ENCODE measurements at places on chromosomes 12 and 14.

DNA sequence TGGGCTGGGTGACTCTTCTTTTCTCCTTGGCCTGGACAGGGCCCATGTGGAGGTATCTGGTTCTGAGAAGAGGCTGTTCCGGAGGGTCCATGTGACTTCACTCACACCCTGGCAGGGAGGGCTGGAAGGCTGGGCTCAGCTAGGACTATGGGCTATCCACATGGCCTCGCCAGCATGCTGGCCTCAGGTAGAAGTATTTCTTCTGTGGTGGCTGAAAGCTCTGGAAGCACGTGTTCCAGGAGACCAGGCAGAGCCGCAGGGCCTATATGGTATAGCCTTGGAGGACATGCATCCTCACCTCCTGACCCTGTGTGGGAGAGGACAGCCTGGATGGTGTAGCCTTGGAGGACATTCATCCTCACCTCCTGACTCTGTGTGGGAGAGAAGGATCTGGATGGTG is 38.2 kb upstream of the FZD10 start:
- no peak for DNase-seq

GRCh38 chr12:106897981-106898901 is 57.5 kb upstream of the TMEM263 start:
- no peak for DNase-seq

GRCh38 chr14:68333262-68333661 is 459.6 kb downstream of the ZFP36L1 start:
- no peak for DNase-seq

GRCh38 chr14:88476825-88477224 is 78.0 kb downstream of the PTPN21 start:
- DNase-seq: no peak

DNA sequence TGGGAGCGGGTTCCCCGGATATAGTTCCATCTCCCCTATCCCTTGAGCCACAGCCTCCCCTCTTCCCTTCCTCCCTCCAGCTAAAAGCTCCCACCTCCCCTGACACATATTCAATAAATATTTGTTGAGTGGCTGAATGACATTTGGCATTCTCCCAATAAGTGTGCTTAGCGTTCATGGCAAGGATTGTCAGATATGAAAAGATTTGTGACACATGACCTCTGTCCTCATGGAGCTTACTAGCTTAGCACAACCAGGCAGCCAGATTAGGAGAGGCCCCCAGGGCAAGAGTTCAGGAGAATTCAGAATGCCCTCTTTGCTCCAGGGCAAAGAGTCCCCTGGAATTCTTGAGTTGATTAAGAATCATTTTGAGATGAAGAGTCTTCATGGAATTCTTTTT is 22.5 kb upstream of the SLC6A12 start:
- no peak for DNase-seq

- DNase-seq: no peak
Observed at GRCh38 chr12:78684419-78684818, 180.2 kb upstream of the SYT1 start.

DNA sequence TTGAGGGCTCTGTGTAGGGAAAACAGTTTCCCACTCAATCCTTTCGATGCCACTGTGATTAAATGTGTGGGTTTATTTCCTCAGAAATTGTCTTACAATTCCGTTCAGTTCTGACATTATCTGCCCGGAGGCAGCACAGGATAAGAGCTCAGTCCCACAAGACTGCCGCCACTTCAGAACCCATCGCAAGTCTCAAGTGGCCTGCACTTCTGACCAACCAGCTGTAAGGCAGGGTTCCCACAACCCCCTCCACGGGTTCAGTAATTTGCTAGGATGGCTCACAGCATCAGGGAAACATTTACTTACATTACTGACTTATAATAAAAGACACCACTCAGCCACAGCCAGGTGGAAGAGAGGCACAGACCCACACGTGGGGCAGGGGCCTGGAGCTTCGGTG is 17.2 kb downstream of the BDKRB2 start:
- DNase-seq: no peak

DNA sequence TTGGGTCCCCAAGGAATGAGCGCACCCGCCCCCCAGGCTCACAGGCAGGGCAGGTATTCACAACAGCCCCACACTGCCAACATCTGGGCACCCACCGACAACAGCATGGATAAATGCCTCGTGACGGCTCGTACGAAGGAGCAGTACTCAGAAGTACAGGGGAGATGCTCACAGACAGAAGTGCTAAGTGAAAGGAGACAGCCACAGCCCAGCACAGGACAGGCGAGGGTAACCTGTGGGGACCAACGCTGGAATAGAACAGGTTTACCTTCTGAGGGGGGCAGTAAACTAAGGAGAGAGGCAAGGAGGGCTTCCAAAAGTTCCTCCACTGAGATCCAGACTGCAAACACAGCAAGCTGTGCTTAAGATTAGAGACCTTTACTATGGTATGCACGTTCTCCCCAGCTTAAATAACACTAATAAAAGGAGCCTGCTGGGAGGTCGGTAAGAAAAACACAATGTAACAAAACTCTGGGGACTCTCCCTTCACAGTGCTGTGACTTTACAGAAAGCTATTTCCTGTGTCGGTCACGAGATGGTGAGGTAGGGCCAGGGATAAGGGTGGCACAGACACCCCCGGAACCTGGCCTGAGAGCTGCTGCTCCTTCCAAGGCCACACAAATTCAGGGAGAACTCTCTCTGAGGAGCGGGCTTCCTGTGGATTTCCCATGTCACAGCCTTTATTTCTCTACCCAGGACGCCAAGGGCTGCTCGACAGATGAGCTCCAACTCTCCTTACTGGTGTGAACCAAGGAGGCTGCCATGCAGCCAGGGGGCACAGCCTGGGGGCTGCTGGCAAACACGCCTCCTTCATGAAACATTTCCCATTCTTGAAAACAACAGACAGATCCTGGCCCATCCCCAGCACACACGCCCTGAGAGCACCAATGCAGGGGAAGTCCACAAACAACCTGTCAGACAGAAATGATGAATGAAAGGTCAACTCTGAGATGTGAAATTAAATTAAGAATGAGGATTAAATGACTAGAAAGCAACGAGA is 26.3 kb downstream of the SLC15A4 start:
- no peak for DNase-seq

DNA sequence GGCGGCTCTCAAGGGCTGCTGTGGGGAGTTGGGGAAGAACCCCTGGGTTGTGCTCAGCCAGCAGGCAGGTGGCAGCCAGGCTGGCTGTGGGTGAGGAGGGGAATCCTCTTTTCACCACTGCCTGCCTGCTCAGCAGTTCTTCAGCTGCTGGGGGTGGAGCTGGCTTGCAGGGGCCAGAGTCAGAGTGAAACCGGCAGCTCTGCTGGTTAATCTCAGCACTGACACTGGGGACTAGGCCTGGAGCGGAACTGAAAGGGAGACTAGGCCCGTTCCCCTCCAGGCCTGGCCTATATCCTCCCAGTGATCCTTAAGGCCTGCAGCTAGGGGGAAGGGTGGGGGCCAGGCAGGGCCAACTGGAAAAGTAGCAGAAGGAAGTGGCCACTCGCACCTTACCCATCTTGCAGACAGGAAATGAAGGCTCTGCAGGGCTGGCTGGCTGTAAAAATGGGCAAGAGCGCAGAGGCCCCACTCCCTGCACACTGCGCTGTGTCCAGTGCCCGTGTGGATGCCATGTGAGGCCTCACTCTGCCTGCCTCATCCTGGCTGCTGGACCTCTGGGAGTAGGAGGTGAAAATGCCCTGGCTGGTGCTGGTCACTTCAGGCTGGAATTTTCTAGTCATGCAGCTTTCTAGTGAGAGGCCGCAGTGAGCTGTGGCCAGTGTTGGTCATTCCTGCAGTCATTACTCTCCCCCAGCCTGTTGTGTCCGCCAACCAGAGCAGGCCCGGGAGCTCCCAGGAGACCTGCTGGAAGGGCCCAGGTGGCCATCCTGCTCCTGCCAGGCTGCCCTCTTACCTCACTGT is 39.4 kb downstream of the SH2B3 start:
- no peak for DNase-seq

GRCh38 chr12:119204131-119204530 is 25.4 kb downstream of the HSPB8 start:
- DNase-seq: no peak

GRCh38 chr12:21823581-21823980 is 49.1 kb upstream of the KCNJ8 start:
- DNase-seq: no peak

GRCh38 chr12:92551853-92552397 is 150.9 kb upstream of the PLEKHG7 start:
- peak; percentile 31 for DNase-seq

DNA sequence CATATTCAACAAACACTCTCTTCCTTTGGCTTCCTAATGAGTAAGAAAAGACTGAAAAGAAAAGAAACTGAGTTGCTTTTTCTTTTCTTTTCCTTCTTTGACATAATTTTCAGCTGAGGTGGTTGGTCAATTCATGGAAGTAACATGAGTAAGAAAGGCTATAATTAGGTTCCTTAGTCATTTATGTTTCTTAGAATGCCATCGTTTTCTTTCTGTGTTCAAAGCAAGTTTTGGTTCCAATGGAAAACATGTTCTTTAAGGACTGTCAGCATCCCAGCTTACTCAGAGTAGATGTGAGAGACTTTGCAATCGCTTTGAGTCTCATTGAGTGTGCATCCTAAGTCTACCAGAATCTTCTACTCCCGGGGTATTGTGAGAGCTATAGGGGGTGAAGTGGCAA is 882.4 kb downstream of the DIO2 start:
- no peak for DNase-seq

DNA sequence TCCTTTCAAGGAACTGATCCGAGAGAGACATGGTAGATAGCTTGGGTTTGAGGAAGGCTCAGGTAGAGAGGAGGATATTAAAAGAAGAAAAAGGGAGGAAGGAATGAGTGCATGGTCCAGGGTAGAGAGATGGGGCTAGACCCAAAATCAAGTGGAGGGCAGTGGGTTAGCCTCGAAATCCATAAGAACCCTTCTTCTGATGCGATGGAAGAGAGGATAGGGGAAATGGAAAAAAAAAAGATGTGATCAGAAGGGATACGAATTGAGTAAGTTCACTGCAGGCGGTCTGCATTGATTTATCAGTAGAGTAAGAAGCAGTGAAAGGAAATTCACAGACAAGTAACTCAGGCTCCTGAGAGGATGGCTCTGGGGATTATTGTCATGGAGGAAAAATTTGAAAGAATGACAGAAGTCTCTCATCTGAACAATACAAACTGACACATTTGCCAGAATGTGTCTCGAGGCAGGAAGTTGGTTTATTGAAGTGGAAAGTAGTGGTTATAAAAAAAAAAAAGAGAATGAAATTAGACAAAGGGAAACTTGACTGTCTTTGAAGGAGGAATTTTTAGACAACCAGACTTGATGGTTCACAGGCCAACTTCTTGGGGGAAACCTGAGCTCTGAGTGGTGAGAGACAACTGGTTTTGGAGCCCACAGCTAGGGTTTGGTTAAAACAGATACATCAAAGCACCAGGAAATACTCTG is 10.2 kb downstream of the PPFIBP1 start:
- DNase-seq: no peak

DNA sequence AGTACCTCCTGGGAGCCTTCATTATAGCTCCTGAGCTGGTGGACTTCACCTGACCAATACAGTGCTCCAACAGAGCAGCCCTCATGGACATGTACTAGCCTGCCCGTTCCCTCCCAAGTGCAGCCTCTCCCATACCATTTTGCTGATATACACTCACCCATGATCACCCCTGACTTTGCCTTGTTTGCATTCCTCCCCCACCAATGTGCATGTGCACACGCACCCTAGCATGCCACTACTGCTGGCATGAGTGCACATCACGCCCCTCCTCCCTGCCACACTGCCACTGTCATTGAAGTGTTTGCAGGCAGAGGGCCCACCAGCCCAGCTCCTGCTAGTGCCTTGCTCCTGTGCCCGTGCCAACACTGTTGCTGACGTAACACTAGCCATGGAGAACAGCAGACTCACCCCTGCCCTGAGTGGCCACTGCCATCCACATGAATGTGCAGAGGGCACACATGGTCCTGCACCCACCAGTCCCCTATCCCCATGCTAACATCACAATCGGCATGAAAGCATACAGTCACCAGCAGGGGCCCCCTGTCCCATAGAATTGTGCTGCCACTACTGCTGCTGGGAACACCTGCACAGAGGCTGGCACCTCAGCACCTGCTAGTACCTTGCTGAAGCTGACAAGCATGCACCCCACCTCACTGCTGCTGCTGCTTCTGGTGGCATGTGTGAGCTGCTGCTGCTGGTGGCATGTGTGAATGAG is 110.3 kb downstream of the SINHCAF start:
- no peak for DNase-seq

- DNase-seq: no peak
Observed at GRCh38 chr12:110782094-110782493, 39.4 kb upstream of the PPP1CC start.

GRCh38 chr12:113202300-113203075 is 17.0 kb downstream of the RITA1 start:
- DNase-seq: no peak

DNA sequence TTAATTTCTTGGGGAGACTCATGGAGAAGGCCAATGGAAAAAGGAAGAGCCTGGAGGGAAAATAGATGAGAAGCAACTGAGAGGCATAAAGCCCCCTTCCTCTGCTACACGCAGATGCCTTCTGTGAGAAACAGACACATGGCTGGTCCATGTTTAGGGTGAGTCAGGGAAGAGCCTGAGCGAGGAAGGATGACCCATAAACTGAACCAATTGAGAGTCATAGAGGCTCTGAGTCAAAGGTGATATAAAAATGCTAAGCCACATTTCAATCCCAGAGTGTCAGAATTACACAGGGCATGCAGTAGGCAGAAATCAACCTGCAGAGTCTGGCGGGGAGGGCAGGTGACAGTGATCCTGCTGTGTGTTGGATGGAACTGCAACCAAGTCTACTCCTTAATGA is 30.1 kb upstream of the NEDD1 start:
- no peak for DNase-seq

DNA sequence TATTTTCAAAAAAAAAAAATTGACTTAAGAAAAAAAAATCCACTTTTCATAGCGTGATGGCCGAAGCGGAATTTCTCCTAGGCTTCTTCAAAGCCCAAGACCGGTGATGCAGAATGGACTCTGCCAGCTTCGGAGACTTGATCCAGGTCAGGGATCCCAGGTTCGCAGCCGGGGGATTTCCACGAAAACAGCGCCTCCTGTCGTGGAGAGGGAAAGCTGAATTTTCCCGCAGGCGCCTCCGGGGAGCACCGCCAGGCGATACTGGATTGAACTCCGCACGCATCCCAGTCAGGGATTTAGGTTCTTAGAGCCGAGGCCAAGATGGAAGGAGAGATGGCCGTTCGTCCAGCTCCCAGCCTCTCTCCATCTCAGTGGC is 2.1 kb downstream of the TTC6 start:
- DNase-seq: no peak

GRCh38 chr14:78498062-78498595 is 328.0 kb downstream of the NRXN3 start:
- DNase-seq: no peak
